Stimulated activated CD4-positive, alpha-beta T cell treated with anti-CD3 and anti-CD28 coated beads, TNF-alpha, amount 100 ng/mL, for 4 hours (primary cell): ENCODE measurements at places on chromosomes 7 and 10.

DNA sequence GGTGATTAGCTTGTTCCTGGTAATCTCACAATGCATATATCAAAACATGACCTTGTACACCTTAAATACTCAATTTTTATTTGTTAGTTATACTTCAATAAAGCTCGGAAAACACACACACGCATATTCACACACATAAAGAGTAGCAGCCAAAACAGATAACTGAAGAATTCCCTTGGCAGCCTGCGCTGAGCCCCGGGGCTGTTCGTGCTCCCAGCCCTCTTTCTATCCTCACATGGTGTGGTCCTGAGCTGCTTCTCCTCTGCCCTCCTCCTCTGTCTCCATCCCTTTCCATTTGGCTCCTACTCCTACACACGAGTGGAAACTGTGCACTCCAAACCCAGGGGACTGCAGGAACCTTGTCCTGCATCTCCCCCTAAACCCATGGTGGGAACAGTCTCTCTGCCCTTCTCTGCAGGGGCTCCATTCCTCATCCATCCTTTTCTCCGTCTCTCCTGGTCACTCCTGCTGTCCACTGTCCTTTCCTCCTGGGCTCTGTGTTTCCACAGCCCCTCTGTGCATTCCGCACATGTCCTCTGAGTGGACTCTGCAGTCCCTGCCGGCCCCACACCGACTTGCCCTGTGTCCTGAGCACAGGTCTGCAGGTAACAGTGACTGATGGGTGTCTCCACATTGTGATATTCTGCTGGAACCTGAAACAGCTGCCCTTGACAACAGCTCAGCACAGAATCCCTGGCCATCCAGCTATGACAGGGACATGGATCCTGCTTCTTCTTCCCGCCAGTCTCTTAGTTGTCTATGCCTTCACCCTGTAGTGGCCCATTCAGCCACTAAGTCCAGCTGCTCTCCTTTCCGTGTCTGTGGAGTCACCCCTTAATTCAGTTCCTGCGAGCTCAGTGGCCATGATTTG, 216.8 kb upstream of the ZNF32 start:
- DNase-seq: no peak

DNA sequence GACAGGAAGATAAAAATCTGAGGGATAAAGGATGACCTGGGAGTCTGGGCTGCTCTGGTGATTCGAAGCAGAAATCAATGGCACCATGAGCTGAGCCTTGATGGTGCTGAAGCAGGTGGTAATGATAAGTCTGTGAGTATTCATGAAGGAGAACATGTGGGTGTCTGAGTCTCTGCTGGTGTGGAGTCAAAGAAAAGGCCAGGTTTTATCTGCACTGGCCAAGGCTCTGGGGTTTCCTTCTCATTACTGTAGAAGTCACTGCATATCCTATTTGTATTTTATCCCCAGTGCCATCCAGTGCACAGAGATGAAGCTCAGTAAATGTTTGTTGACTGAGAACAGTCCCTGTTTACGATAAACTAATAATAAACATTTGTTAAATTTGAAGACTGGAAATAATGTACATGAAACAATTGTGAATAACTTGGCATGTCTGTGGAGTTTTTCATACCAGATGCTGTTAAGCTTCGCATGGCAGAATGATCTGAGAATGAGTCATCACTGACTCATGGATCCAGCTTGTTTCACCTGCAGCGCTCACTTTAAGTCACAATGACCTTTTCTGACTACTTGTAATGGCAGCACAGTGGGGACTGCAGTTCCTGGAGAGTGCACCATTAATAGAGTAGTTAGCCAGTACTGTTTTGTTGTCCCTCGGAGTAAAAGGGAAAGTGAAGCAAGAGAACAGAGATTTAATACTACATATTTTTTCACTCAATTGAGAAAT, 538.5 kb downstream of the HTR7 start:
- DNase-seq: no peak

- DNase-seq: no peak
These were observed 118.4 kb upstream of the INSYN2A start for GRCh38 chr10:127314797-127315196.

GRCh38 chr10:106053061-106053460, 1111.4 kb downstream of the SORCS1 start:
- DNase-seq: no peak

DNA sequence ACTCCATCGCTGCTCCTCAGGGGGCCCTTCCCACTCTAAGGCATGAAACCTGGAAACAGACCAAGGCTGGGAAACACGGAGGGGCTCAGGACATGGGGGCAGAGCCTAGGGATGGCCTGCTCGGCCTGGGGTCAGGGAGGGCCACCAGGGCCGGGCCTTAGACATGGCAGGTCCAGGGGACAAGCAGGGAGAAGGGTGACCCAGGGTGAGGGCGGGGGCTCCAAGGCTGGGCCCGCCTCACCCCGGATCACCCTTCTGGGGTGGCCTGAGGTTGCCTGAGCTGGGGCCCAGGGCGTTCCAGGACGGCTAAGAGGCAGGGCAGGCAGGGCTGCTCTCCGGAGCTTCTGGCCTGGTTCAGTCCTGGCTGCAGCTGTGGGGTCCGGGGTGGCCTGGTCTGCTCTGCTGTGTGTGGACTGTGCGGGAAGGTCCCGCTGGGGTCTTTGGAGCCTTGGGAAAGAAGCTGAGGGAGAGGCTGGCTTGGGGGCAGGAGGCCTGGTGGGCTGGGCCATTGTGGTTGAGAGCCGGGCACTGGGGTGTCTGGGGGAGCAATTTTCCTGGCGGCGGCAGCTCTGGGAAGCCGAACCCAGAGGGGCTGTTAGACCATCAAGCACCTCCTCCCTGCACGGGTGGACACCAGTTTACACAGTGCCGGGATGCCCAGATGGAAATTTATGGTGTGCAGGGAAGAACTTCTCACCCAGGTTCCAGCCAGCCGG, 52.2 kb downstream of the UNCX start:
- no peak for DNase-seq

DNA sequence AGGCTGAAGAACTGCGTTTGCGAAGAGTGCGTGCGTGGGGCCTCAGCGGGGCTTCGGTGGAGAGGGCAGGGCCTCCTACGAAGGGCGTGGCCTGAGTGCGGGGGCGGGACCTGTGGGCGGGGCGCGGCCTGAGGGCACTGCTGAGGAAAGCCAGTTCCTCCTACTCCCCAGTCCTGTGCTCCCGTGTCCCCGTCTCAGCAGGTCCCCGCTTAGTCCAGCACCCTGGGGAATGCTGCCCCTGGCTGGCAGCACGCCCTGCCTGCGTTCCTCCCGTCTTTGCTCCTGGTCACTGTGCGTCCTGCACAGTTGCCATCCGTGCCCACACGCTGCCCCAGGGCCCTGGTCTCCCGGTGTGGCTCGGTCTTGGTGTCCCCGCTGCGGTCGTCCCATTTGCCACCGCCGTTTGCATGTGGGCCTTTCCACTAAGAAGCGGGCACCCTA, 177.1 kb downstream of the ZNF248 start:
- no peak for DNase-seq

DNA sequence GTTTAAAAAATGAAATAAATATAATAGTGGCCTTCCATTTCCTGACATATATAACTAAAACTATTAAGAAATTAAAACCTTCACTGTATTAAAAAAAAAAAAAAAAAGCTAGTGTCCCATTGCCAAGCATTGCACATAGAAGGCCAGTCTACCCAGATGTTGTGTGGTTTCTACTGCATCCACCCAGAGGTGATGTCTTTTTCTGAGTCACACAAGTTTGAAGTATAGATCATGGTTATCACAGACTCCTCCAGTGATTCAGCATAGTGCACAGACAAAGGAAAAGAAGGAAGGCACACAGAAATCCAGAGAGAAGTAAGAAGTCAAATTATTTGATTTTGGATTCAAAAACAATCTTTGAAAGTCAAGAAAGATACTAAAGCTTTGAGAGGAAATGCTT, 429.0 kb downstream of the ETV1 start:
- DNase-seq: no peak

DNA sequence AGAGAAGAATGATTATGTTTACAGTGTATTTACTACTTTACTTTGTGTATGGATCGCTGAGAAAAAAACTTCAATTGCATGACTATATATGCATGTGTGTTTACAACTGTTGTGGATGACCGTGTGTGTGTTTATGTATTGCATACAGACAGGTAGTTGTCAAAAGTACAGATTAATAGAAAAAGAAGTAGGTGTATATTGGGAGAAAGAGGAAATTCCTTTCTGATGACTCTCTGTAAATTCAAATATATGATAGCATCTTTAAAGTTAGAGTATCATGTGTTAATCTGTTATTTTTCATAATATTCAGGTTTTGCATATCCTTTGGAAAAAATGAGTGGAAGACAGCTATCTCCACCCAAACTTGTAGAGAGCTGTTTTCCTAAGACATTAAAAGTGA, 160.4 kb upstream of the AGR3 start:
- no peak for DNase-seq

DNA sequence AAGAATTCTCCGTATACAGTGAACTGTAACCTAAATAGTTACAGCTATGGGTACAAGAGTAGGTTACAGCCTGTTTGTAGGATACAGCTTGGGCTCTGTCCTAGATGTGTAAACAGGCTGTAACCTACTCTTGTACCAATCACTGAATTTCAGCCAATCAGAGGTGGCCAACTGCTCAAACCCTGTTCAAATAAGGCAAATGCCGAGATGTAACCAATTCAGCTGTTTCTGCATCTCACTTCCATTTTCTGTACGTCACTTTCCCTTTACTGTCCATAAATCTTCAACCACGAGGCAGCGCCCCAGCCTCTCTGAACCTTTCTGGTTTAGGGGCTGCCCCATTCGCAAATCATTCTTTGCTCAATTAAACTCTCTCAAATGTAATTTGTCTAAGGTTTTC, 8.3 kb upstream of the MMP21 start:
- no peak for DNase-seq

DNA sequence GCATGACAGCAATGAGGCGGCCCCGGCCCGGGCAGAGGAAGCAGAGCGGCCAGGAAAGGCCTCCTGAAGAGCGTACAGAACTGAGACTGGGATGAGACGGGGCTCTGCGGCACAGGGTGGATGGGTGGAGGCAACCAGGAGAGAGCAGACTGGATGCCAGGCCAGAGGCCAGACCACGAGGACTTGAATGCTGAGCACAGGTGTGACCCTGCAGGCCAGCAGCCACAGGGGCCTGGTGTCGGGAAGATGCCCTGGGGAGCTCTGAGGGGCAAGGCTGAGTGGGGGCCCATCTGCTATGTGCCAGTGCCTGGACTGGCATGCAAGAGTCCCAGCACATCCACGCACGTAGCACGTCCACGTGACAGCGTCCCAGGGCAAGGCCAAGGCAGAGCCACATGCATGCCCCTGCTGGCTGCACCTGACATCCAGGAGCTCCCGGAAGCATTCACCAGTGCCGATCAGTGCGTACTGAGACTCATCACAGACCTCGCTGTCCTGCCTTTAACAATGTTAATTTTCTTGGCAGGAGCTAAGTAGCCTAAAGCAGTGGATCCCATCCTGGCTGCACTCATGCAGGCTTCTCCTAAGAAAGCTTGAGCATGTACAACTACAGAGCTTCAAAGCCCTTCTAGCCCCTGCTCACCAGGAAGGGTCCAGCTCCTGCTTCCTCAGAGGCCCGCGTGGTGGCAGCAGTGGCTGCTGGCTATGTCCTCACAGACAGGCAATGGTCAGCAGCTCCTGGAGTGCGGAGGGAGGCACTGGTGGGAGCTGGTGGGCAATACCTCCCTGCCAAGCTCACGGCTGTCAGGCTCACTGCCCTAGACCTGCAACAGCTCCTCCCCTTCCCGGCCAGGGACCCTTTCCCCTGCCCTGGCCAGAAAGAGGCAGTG, 18.0 kb downstream of the GRID1 start:
- no peak for DNase-seq

- DNase-seq: no peak
These were observed 63.2 kb downstream of the TNRC18 start for GRCh38 chr7:5360451-5360850.

- DNase-seq: no peak
These were observed 129.2 kb upstream of the FEZF1 start for GRCh38 chr7:122433765-122434164.

DNA sequence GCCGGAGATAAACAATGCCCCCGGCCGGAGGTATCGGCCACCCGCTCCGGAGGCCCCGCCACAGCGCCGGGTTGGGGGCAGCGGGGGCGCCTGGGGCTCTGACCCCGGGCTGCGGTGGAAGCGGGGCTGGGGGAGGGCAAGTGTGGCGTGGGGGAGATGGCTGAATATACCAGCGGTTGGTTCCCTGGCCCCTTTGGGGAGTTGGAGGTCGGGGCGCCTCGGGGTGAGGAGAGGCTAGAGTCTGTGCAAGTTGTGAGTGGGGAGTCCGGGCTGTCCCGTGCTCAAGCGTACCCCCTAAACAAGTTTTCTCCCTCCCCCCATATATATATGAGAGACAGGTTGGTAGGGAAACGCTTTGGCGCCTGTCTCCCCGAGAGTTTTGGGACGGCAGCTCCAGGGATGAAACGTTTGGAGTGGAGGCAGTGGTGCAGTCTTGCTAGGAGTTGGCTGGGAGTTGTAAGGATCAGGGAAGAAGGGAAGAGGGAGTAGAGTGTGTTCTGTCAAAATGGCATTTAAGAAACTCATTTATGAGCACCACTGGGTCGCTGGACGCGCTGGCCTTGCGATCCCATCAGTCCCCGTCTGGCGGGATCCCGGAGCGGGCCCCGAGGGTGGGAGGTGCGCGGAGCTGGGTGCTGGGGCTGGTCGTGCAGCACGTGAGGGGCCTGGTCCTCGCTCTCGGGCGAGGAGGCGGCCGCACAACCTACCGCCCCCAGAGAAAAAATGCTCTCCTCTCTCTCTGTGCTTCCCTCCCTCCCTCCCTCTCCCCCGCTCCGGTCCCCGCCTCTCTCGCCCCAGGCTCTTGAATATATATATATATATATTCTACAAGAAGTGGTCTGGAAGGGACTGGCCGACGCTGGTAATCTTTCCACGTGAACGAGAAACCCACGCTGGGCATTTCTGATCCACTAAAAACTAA, 1.1 kb downstream of the TET1 start:
- no peak for DNase-seq

DNA sequence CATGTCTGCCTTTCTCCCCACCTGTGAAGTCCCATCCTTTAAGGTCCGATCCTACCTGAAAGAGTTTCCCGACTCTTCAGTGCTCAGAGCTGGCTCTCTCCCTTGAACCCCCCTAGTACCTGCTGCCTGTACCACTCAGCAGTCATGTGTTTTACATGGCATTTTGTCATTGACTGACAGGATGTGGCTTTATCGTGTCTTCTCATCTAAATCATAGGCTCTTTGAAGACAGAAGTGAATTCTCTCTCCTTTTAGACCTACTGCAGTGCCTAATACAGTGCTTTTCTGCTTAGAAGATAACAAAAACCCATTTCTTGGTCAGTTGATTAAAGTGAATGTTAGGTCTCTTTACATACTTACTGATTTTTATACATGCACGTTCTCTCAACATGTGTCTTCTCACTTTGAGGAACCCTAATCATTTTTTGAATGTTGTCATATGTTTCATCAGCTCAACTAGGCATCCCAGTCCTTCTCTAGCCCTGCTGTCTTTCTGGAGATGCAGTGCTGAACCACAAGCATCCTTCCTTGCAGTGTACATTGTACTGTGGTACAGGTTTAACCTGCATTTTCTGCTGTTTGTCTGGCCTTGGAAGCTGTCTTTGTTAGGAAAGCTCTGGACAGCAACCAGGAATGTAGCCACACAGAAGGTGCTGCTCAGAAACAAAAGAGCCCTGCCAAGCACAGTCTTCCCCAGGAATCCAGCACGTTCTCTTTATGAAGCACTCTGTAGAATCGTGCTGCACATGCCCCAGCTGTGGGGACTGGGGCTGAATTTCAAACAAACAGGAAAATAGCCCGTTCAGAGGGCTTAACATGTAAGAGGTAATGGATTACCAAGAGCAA, 28.1 kb upstream of the LRRC4 start:
- no peak for DNase-seq

- DNase-seq: no peak
These were observed 543.8 kb upstream of the NRP1 start for GRCh38 chr10:33878238-33878786.

- DNase-seq: no peak
These were observed 27.7 kb downstream of the BCCIP start for GRCh38 chr10:125850766-125851731.
